ENCODE measurements at places on chromosomes 3 and 15.

DNA sequence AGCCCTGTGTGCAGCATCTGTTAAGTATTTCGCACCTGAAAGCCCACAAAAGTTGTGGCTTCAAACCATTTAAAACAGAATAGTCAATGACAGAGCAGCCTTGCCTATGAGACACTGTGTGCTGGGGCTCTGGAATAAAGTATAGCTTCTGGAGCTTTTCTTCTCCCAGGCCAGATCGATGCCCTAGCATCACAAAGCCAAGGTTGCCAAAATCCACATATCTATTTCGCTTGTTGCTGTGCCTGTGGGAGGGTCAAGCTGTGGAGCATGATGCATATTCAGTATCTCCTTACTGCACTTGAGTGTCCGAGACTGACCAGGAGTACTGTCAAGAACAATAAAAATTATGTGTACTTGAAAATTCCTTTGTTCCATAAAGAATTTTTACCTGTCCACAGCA, 7.6 kb downstream of the PLOD2 start:
- DNase-seq, result no peak

DNA sequence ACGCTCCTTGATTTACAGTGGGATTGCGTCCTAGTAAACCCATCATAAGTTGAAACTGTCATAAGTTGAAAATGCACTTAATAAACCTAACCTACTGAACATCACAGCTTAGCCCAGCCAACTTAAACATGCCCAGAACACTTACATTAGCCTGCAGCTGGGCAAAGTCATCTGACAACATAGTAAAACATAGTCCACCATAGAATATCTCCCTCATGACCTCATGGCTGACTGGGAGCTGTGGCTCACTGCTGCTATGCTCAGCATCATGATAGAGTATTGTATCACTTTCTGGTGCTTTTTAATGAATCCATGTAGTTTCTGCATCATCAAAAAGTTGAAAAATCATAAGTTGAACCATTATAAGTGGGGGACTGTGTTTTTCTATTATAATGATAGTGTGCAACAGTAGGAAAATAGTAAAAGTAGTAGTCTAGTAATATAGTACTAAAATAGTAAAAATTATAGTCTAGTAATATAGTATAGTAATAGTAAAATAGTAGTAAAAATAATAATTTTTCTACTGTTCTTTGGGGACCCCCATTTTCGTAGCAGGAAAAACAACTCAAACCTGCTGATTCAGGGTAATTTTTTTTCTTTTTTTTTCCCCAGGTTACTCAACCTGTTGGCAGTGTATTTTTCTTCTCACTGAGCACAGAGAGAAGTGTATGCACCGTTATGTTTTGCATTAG, 233.5 kb downstream of the MYRIP start:
- no peak for DNase-seq

- no peak for DNase-seq
These were observed 107.4 kb upstream of the CBLB start for GRCh38 chr3:105976196-105976595.

DNA sequence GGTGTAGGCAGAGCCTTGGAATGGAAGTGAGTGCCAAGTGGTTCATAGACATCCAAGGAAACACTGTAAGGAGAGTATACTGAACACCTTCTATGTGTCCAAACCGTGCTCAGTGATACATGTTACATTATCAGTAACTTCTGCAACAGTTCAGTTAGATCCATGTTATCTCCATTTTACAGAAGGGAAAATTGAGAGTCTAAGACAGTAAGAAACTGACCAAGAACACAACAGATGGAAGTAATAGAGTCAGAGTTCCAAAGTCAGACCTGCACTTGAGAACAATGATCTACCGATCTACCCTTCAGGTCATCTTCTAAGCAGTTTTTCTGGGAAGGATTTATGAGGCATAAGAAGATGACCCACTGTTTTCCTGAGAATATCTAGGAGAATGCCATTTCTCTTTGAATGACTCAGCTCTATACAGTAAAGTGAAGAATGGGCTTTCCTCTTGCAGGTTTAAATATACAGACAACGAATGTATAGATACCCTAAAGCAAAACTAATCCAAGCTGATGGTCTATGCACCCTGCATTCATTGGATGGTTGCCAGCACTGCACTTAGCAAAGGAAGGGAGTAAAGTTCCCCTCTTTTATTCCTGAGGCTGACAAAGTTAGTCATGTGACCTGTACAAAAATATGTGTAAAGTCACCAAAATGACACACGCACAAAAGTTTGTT, 604.1 kb upstream of the MDFIC2 start:
- peak; percentile 36 for DNase-seq

DNA sequence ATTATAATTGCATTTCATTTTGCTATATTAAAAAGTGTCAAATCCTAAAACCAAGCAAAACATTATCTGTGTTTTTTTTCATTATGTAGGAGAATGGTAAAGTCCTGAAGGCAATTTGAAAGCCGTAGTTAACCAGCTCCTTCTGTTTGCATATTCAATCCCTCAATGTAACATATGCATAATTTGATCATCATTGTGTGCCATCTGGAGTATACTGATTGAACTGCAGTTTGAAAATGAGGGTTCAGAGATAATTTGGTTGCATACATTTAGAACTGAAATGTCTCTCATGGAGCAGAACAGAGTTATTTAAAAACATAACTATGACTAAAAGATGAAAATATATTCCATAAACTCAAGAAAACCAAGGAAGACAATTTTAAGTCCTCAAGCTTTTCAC, 518.6 kb downstream of the GBE1 start:
- no peak for DNase-seq

GRCh38 chr3:182143903-182144302, 432.2 kb downstream of the SOX2 start:
- no peak for DNase-seq

DNA sequence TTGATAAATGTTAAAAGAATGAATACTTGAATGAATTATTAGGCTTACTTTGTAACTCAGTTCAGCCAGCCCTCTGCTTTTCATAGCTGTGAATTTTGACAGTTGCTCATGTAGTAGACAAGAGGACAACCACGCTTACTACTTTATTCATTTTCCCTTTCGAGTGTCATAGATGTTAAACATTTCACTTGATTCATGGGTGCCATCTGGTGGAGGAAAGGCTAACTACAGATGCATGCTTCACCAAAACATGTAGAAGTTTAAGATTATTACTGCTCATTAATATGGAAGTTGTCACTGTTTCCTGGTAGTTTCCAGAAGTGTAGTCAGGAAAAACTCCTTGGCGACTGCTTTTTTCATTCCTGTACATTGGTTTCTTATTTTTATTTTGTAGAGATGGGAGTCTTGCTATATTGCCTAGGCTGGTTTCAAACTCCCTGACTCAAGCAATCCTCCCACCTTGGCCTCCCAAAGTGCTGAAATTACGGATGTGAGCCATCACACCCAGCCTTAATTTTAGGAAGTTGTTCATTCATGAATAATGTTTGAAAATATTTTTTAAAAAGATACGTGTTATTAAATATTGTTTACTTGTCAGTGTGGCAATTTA, 163.2 kb downstream of the B3GALNT1 start:
- DNase-seq, result peak; percentile 71

GRCh38 chr3:184741259-184741556, 29.3 kb upstream of the MAGEF1 start:
- no peak for DNase-seq

DNA sequence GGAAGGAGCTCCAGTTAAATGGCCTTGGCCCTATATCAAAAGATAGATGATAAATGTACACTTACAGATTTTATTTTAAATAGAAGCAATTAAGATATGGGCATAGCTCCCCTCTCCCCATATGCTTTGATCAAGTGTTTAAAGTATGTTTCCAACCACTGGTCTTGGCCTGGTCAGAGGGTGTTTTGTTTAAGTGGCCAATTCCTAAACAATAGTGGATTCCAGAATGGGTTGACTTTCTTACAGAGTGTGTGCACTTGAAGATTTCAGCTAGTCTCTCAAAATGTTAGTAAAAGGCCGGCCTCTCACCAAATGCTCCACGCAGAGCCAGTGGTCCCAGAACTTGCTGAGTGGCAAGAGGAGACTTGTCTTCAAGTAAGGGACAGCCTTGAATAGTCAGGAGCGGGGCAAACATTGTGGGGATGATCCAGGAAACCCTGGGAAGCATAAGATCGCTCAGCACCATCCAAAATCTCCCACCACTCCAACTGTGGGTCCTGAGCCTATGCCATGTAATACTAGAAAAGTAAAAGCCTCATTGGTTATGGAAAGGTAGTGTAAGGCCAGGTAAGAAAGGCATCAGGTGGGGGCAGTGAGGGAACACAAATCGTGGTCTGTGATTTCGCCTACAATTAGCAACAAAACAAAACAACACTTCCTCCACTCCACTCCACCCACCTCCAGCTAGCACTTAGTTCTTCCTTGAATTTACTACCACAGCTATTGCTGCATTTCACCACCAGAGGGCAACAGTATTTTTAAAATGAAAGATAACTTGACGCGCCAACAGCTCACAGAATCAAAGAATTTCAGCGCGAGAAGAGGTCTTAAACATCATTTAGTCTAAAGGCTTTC, 4.8 kb downstream of the RARRES1 start:
- DNase-seq, result peak; percentile 88

DNA sequence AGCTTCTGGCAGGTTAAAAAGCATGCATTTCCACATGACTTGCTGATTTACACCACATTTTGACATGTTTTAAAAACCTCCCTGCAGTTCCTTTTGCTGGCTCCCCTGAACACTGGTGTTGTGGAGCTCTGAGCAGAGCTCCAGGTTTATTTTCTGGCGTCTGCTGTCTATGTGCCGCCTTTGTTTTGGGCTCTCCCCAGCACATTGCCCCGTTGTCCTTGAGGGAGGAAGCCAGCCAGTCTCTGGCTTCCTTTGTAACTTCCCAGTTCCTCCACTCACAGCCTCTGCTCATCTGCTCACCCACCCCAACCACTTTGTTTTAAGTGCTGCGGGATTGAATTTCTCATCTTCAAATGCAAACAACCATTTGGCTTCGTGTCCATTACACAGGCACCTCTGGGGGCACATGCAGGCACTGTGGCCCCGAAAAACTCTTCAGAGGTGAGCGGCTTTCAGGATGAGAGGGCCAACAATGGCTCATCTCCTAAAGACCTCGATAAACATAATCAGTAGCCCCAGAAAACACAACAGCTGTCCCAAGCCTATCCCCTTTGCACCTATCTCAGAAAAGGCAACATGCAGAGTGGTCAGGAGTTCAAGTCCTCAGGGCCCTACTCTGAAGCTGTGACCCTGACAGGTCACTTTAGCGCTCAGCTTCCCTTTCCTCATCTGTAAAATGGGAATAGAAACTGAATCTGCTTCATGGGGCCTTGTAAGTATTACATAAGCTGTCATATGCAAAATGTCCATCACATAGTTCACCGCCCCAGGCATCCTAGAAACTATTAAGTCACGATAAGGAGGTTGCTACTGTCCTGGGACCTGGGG, 1.3 kb upstream of the MEF2A start:
- no peak for DNase-seq

GRCh38 chr3:10376353-10376752, 55.4 kb upstream of the SEC13 start:
- DNase-seq, result no peak

- DNase-seq, result no peak
These were observed 851.1 kb downstream of the FHIT start for GRCh38 chr3:60399861-60400845.

DNA sequence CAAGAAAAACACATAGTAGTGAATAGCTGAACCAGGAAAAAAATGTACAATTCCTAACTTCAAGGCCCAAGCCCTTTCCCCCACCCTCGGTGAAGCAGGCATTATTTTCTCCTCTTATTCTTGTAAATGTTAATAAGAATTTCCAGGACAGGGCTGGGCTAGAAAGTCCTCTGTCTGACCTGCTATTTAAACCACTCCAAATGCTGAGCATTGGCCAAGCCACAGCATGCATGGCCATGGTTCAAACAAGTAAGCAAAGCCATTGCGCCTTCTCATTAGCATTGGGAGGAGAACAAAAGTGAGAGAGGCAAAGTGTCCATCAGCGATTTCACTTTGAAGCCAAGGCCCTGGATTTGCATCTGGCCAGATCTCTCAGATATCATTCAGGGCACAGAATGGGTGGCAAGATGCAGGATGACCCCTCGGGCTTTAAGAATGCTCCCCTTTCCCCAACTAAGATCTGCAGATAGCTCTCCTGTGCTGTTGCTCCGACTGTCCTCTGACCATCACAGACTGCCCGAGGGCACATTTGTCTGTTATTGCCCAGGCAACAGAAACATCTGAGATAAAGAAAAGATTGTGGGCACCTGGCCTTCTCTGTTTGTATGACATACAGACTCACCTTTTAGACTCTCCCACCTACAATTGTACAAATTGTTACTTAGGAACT, 46.3 kb downstream of the CEMIP start:
- no peak for DNase-seq

GRCh38 chr15:67781061-67781460, 44.2 kb upstream of the SKOR1 start:
- no peak for DNase-seq

GRCh38 chr3:114506591-114507300, 212.9 kb downstream of the TIGIT start:
- no peak for DNase-seq

DNA sequence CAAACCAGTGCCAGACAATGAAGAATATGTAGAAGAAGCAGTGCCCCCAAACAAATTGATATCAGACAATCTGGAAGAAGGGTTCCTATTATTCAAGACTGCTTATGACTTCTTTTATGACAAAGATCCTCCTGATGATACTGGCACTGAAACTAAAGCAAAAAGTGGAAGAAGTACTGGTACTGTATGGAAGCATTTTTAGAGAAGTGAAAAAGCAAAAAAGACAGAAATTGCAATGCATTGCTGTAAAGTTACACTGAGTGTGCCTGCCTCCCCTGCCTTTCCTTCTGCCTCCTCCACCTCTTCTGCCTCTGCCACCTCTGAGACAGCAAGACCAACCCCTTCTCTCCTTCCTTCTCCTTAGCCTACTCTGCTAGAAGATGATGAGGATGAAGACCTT, 167.6 kb downstream of the PLCL2 start:
- no peak for DNase-seq

- DNase-seq, result no peak
These were observed 41.4 kb upstream of the BOC start for GRCh38 chr3:113169891-113170452.

GRCh38 chr3:112302150-112302830, 8.3 kb upstream of the SLC9C1 start:
- DNase-seq, result peak; percentile 10

- peak; percentile 31 for DNase-seq
These were observed 2.4 kb downstream of the ATP1B3 start for GRCh38 chr3:141878817-141879216.

All from hematopoietic multipotent progenitor cell treated with erythropoietin and hydrocortisone succinate and interleukin-3 and kit ligand, for 17 days (in vitro differentiated cells).